ENCODE measurements at places on chromosomes 12 and 14.
A peak's percentile ranks its signal among the peaks of the same experiment; 100 is the strongest.

DNA sequence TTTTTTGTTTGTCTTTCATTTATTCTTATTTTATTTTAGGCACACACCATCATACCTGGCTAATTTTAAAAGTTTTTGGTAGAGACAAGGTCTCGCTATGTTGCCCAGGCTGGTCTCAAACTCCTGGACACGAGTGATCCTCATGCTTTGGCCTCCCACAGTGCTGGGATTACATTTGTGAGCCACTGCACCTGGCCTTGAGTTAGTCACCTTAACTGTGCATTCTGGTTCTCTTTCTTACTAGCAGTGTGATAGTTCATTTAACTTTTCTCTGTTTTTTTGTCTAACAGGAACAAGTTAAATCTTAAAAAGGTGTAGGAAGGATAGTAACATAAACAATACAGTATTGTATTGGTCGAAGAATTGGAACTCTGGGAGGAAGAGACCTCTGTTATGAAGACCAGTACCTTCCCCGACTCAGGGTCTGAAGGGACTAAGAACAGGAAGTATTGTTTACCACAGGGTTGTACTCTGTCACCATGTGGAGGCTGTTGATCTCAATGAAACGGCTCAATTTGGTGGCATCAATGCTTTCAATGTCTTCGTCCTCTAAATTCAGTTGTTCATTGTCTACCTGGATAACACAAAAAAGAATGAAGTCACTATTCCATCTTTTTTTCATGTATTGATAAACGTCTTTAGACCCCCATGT is 17.7 kb downstream of the ERP27 start:
- DNase-seq: no peak

GRCh38 chr14:63301891-63302534 is 16.7 kb downstream of the GPHB5 start:
- DNase-seq: no peak

- DNase-seq: no peak
Observed at GRCh38 chr12:82857276-82857675, 170.6 kb downstream of the TMTC2 start.

GRCh38 chr12:131677699-131678098 is 33.2 kb upstream of the SFSWAP start:
- peak; percentile 4 for DNase-seq

GRCh38 chr12:47867495-47867941 is 37.3 kb downstream of the VDR start:
- DNase-seq: no peak

DNA sequence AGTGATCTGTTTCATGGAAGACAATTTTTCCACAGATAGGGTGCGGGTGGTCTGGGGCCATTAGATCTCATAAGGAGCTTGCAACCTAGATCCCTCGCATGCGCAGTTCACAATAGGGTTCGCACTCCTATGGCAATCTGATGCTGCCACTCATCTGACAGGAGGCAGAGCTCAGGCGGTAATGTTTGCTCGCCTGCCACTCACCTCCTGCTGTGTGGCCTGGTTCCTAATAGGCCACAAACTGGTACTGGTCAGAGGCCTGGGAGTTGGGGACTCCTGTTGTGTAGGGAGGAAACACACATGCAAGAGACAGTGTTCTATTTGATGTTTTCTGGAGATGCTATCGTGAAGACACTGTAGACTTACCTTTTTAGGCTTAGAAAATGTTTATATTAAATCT is 77.0 kb upstream of the FGD4 start:
- DNase-seq: no peak
